ENCODE measurements at places on chromosomes 4 and X.
A peak's percentile ranks its signal among the peaks of the same experiment; 100 is the strongest.

GRCh38 chr4:164210377-164210776 lies 543.6 kb upstream of the SMIM31 start:
- DNase-seq = no peak

DNA sequence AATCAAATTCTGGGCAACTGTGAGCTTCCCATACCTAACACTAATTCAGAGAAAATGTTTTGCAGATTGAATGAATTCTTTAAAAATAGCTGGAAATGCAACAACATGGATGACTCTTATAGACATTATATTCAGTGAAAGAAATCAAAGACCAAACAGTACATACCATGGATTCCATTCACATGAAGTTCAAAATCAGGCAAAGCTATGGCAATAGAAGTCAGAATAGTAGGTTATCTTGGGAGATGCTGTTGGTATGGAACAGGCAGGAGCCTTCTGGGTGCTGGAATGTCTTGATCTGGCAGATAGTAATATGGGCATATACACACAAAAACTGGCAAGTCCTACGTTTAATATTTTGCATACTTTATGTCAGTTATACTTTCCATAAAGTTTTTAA lies 25.5 kb upstream of the CBLL2 start:
- DNase-seq = no peak

- DNase-seq = peak; percentile 34
Measured at GRCh38 chr4:139556071-139556723, at the start of gene SETD7. TSS of gene SETD7 (minus strand) at chr4:139556219. CDS start at chr4:139556137, 82 bp downstream.

- no peak for DNase-seq
Measured at GRCh38 chrX:69060631-69061408, 104.4 kb downstream of the PJA1 start.

DNA sequence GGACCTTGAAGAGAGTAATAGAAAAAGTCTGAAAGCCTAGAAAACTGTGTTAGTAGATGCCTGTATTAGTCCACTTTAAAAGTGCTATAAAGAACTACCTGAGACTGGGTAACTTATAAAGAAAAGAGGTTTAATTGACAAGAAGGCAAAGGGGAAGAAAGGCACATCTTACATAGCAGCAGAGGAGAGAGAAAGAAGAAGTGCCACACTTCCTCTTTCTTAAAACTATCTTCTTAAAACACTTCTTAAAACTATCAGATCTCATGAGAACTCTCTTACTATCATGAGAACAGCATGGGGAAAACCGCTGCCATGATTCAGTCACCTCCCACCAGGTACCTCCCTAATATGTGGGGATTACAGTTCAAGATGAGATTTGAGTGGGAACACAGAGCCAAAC lies 18.8 kb upstream of the COL25A1 start:
- no peak for DNase-seq

- DNase-seq = no peak
Measured at GRCh38 chrX:12548746-12549145, 242.5 kb upstream of the PRPS2 start.

DNA sequence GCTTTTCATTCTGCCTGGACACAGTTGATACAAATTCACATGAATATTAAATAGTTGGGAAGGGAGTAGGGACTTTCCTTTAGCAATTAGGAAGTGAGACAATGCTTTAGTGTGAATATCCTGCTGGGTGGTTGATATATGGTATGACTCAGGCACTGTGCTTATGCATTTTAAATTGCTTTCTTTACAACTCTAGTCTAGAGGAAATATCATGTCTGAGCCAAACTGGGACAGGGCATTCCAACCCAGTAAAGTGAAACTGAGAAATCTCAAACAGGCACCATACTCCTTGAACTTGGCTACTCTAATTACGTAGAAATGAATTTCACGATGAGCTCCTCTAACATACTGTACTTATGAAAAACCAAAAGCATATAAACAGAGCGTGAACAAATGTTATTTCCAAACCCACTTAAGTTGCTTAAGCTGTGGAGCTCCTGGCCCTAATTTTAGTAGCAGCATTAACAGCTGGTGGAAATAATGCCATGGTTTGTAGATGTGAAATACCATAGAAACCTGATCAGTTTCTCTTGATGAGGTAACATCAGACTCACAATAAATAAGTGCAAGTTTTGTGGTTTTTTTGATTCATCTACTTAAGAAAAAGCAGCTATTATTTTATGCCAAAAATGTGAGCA lies 242.9 kb upstream of the GK2 start:
- DNase-seq = no peak

- DNase-seq = no peak
Measured at GRCh38 chr4:5865896-5866599, 26.8 kb downstream of the CRMP1 start.

All from activated T-helper 1 cell treated with Interleukin-2 at 50 U/mL for 16 hours (primary cell).